Lower leg skin (tissue), 4 donors: ENCODE measurements at places on chromosomes 5 and 9. TPM values are rescaled to one million over a fixed set of nuclear protein-coding genes. Genes with fewer than 3 reads are reported as not detected.
A peak's percentile ranks its signal among the peaks of the same experiment; 100 is the strongest.

DNA sequence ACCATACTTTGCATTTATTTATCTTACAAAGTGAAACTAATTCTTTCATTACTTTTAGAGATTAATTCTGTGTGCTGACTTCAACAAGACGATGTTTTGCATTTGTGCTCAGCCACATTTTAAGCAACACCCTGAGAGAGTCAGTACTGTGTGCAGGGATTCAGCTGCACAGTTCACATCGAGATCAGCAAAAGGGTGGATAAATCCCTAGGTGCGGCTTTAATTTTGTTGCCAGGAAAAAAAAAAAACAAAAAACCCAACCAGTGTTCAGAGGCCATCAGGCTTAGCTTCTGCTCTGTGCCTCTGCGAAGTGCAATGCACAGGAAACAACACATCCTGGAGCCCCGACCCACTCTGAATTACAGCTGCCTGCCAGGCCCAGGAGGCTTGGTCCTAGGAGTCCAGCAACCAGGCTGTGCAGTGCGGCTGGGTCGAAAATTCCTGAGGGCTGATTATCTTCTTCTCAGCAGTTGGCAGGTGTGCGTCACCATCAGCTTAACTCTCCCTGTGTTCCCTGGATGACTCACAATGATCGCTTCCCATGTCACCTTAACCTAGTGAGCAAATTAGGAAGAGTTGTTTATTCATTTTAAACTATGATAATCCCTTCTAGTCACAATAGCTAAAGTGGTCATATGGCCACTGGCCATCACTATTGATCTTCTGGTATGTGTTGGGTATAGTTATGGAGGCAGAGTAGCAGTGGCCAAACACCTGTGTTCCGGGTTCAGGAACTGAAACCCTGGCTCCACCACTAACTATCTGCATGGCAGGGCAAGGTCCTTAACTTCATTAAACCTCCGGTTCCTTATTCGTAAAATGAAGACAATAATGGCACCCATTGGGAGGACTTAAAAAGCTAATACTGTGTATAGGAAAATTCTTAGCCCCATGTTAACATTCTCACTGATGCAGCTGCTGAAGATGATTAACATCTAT is 31.2 kb upstream of the NDUFB6 start:
- no peak for DNase-seq

DNA sequence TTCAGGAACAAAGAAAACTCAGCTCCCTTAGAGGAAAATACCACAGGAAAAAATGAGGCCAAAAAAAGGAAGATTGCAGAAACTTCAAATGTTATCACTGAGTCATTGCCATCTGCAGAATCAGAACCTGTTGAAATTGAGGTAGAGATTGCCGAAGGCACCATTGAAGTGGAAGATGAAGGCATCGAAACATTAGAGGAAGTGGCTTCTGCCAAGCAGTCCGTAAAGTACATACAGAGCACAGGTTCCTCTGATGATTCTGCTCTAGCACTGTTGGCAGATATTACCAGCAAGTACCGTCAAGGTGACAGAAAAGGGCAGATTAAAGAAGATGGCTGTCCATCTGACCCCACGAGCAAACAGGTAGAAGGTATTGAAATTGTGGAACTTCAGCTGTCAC is 30.8 kb upstream of the NIM1K start:
- DNase-seq: no peak

DNA sequence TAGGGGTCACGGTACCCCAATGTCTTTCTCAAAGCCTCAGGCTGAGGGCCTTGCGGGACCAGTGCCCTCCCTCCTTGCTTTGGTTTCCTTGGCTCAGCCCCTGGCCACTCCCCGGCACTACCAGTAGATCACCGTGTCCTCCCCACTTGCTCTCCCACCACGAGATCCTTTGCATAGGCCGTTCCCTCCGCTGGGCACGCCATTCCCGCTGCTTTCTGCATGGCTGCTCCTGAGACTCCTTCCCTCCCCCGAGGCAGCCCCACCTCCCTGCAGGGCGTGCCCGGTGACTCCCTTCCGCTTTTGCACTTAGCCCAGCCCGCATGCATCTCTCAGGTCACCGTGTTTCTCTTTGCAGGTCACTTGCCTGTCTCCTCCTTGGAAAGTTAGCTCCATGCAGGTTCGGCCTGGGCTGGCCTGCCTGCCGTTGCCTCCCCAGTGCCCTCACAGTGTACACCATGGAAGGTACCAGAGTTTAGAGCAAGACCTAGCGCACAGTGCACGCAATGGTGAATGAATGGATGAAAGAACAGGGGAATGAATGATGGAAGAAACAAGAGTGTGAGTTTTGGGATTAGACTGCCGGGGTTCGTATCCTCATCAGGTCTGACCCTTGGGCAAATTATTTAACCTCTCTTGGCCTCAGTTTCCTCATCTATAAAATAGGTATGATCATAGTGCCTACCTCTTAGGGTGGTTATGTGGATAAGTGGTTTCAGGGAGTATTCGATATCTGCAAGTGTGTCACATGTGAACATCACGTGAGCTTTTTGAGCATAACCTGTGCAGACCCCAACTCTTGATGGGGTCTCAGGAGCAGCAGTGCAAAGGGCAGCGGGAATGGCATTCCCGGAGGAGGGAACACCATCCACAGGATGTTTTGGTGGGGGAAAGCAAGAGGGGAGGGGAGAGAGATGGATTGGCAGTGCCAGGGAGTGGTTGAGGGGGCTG is 214.3 kb downstream of the C9orf50 start:
- DNase-seq: peak; percentile 67

GRCh38 chr9:127177231-127177630 is 54.8 kb upstream of the ANGPTL2 start:
- DNase-seq: no peak

GRCh38 chr9:29160763-29161353 is 1587.6 kb upstream of the C9orf72 start:
- DNase-seq: no peak

Gene DND1
- total RNA-seq: 0.49 TPM

Gene ABL1
- total RNA-seq: 32.3 TPM

DNA sequence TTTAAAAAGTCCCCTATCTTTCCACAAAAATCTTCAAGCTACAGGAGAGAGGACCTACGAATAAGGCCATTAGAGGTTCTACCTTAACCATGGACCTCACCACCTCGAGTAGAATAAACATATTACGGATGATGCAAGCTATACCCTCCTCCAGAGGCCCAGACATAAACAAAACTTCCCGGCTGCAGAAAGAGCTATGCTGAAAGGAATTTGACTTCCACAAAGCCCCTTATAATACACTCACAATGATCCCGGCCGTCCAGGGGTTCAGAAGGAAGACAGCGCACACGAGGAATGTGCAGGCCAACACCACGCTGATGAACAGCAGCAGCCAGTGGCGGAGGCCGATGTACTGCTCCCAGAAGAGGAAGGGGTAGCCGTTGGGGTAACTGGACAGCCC is 59.0 kb downstream of the PTCH1 start:
- no peak for DNase-seq

Gene FOXD4
- not detected for total RNA-seq

GRCh38 chr5:169412831-169413230 is 111.9 kb upstream of the SLIT3 start:
- no peak for DNase-seq

Gene PCDHGB2
- total RNA-seq: 2.2 TPM

GRCh38 chr9:27470291-27470856 is 53.7 kb upstream of the IFNK start:
- DNase-seq: no peak

Gene SLC2A6
- not detected for total RNA-seq

DNA sequence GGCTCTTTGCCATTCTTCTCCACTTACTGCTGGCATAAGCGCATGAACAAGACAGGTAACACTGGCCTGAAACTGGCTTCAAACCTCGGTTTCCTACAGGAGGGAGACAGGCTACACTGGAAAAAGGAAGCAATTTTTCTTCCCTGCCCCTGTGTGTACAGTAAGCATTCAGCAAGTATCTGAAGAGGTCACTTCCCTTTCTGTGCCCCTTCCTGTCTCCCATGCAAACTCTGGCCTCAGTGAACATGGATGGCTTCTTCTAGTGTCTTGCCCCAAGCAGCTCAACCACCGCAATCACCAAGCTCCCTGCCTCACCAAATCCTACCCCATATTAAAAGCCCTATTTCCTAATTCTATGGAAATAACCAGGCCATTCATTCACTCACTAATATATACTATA is 42.4 kb downstream of the SERINC5 start:
- DNase-seq: no peak

DNA sequence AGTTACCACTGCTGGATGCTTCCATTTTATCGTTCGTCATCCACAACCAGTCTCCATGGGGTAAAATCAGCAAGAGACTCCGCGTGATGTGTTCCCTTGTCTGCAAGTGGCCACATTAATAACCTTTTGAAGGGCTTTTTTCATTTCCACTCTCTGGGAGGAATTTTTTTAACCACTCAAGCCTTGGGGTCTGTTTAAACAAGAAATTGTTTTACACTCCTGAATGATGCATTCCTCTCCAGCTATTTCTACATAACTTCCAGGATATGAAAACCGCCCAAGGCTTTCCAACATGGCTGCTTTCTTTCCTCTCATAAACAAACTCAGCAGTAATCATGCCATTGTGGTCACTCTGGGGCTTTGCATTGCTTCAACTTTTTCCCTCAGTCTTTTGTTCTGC is 217.2 kb upstream of the DAPK1 start:
- DNase-seq: no peak

DNA sequence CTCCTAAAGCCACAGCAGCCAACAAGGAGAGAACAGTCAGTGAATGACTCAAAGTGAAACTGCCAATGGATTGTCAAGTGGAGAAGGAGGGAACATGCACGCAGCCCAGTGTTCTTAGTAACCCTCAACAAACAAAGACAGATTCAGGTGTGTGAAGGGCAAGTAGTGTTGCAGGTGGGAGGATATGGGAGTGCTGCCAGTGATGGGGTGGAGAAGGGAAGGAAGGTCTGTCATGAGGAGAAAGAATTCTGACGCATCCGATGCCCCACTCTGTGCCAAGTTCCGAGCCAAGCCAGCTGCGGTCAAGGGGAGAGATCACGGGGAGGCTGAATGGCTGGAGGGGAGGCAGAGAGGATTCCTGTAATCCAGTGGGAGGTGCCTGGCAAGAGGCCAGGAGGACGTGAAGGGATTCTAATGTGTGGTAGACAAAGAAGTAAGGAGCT is 56.5 kb downstream of the CAST start:
- peak; percentile 94 for DNase-seq

GRCh38 chr9:13568841-13569601 is 289.5 kb upstream of the MPDZ start:
- DNase-seq: no peak

Gene KCNN2
- 0.81 TPM for total RNA-seq

GRCh38 chr5:150542933-150543445 is 35.1 kb downstream of the NDST1 start:
- DNase-seq: no peak

GRCh38 chr9:5516453-5517220 is 6.3 kb downstream of the PDCD1LG2 start:
- DNase-seq: no peak

GRCh38 chr5:180593446-180594206 is 2.3 kb upstream of the SCGB3A1 start:
- no peak for DNase-seq

- no peak for DNase-seq
These were observed 70.3 kb downstream of the PAPPA start for GRCh38 chr9:116223926-116224325.

- no peak for DNase-seq
These were observed 15.1 kb downstream of the IRF1 start for GRCh38 chr5:132475497-132475882.

GRCh38 chr5:149747833-149748366 is 17.8 kb downstream of the PPARGC1B start:
- no peak for DNase-seq

- no peak for DNase-seq
These were observed 316.9 kb downstream of the MTRR start for GRCh38 chr5:8185852-8186251.

GRCh38 chr9:37801287-37801850 is 772 bp downstream of the DCAF10 start:
- DNase-seq: peak; percentile 86

Gene LCN1
- total RNA-seq: not detected

Gene PFN3
- not detected for total RNA-seq
